GF-D8 (cell line): ENCODE measurements at places on chromosomes 6 and 20.

DNA sequence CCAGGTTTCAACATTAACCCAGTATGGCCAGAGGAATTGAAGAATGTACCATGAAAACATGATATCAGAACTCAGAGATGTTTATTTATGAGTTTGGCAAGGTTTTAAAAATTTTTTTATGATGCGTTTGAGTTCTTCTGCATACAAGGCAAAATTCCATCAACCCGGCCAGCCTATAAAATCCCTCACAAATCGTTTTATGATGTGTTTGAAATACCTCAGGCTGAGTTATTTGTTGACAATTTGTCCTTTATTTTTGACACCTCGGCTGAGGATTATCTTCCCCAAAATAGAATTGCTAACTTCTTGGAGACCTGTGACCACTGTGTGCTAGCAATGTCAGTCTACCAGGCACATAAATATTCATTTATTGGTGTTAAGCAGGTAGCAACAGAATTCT lies 91.9 kb upstream of the SLC24A3 start:
- no peak for DNase-seq

DNA sequence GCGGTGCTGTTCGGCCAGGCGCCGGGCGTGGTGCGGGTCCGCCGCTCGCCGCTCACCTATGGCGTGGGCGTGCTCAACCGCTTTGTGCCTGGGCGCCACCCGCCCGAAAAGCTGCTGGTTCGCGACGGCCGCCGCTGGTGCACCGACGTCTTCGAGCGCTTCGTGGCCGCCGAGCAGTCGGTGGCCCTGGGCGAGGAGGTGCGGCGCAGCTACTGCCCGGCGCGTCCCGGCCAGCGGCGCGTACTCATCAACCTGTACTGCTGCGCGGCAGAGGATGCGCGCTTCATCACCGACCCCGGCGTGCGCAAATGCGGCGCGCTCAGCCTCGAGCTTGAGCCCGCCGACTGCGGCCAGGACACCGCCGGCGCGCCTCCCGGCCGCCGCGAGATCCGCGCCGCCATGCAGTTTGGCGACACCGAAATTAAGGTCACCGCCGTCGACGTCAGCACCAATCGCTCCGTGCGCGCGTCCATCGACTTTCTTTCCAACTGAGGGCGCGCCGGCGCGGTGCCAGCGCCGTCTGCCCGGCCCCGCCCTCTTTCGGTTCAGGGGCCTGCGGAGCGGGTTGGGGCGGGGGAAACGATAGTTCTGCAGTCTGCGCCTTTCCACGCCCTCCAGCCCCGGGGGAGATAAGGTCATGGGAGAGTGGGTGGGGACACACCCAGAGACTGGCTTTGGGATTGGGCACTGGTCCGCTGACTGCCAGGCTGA lies 15.7 kb downstream of the ADISSP start:
- no peak for DNase-seq

DNA sequence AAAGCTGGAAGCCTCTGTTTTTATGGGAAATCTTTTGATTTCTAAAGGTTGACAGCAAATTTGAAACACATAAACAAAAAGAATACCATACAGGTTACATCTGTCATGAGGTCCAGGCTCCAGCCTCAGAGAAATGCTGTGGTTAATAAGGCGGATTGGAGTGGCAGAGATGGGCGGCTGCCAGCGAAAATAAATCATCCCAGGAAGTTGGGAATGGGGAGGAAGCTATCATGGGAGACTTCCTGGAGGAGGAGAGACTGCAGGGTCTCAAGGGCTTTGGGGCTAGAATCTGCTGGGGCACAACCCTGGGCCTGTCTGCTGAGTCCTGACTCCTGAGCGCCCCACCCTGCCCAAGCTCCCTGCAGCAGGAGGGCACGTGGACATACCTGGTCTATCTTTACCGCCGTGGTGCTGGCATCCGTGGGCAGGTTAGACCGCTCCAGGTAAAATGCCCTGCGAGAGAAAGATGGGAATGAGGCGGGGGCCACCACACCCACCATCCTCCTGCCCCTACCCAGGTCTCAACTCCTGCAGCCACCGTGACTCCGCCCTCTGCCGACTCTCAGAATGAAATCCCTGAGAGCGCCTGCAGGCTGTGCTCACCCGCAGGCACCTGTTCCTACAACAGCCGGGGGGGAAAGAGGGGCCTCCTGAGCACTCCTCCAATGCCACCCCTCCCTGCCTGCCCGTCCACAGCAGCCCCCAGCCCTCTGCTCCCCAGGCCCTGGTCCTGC lies 197.3 kb downstream of the PREX1 start:
- no peak for DNase-seq

- DNase-seq, result no peak
These were observed 395.2 kb downstream of the BCKDHB start for GRCh38 chr6:80501636-80502035.

- DNase-seq, result no peak
These were observed 19.6 kb upstream of the TRAM2 start for GRCh38 chr6:52596371-52597028.

DNA sequence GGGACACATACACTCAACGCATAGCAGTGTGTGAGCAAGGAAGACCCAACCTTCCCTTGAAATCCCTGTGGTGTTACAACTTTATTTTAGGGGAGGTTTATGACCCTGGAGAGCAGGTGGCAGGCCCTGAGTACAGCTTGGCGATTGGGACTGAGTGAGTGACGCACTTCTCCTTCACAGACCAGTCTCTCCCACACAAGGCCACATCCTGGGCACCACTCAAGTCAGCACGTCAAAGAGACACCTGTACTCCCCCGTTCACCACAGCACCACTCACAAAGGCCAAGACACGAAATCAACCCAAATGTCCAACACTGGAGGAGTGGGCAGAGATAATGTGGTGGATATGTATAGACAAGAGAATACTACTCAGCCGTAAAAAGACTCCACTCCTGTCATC lies 57.0 kb upstream of the FRMD1 start:
- no peak for DNase-seq

GRCh38 chr6:160895562-160895961 lies 96.0 kb upstream of the MAP3K4 start:
- no peak for DNase-seq

DNA sequence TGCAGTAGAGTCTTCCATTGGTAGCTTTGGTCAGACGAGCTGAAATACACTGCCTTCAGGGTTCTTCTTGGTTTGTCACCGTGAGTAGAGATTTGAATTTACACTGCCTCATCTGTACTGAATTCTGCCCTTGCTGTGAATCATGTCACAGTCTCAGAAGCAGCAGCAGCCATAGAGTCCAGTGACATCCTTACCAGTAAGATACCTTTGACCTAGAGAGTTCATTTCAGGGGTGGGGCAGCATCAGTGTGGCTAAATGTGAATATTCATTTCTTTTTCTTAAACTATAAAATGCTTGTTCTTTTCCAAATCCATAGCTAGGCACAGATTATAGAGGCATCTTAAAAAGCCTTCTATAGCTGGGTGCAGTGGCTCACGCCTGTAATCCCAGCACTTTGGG lies 150.8 kb upstream of the AKAP12 start:
- no peak for DNase-seq

DNA sequence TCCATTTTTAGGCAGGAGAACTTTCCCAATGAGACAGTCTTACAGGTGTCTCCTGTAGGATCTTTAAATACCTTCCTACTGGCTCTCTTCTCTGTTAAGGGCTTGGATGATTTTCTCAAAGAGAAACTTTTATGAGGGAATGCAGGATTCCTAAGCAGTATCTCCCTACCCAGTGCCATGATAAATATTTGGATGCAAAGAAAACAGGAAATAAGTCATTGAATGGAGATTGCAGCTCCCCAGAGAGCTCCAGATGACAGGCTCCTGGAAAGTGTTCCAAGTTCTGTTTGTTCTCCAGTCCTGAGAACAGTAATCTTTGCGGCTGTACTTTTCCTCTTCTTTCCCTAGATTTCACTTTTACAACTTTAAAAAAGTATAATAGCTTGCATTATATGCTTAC lies 2.4 kb upstream of the SCGN start:
- DNase-seq, result no peak

DNA sequence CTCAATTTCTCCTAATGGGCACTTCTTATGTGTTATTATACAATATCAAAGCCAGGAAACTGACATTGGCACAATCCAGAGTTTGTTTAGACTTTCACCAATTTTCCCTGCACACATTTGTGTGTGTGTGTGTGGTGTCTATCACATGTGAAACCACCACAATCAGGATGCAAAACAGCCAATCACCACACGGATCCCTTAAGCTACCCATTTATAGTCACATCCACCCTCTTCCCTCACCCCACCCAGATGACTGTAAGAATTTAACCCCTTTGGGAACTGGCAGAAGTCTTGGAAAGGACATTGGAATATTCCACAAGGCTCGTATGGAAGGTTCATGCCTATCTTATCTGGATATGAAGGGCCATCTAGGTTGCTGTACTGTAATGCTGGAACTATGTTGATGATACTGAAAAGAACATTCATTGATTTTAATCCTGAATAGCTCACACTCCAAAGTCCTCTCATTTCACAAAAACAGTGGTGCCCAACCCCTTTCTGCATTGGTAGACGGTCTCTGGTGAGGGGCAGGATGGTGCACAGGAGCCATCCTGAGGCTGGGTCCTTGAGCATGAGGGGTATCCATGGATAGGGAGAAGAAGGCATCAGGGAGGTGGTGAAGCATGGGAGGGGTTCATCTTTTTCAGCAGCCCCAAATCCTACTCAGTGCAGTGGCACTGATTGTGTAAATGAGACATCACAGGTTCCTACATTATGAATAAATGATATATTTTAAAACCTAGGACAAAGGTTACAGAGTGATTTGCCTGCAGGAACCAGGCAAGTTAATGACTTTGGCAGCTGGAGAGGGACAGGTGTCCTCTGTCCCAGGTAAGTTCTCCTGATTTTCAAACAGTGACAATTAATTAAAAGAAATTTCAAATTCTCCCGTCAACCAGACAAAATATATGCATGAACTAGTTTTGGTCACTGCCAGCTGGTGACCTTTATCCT lies 12.1 kb upstream of the CTCFL start:
- DNase-seq, result no peak

DNA sequence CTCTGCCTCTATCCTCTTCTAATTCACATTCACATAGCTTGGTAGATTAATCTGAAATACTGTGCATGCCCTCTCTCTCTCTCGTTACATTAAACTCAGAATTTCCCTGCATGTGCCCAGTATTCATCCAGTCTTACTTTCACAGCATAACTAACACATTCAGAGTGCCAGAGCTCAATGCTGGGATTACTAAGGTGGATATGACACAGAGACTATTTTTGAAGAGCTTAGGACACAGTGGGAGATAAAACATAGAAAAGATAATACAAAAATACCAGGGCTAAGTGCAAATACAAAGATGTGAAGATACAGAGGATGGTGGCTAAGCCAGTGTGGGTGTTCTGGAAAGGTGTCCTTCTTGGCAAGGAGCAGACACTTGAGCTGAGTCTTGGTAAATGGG lies 6.3 kb downstream of the SYNE1 start:
- DNase-seq, result no peak

- no peak for DNase-seq
These were observed 124.6 kb upstream of the ARMC2 start for GRCh38 chr6:108723594-108723993.

DNA sequence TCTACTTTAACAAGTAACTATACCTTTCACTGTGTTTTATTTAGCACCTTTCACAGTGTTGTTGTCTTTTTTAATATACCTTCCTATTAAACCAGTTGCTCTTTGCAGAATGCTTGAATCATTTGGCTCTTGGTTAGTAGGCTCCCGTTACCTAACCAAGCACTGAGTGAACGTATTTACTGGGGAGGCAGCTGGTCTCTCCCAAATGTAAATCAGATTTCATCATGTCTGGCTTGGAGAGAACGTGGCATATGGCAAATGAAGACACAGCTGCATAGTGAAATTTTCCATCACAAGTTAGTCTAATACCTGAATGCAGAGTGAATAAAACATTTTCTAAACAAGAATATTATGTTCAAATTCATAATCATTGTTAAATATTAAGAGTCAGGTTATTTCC lies 12.4 kb downstream of the HTR1E start:
- DNase-seq, result no peak

- no peak for DNase-seq
These were observed 51.6 kb upstream of the MLIP start for GRCh38 chr6:54059683-54060082.

- no peak for DNase-seq
These were observed 19.0 kb downstream of the DLL1 start for GRCh38 chr6:170271771-170272314.

DNA sequence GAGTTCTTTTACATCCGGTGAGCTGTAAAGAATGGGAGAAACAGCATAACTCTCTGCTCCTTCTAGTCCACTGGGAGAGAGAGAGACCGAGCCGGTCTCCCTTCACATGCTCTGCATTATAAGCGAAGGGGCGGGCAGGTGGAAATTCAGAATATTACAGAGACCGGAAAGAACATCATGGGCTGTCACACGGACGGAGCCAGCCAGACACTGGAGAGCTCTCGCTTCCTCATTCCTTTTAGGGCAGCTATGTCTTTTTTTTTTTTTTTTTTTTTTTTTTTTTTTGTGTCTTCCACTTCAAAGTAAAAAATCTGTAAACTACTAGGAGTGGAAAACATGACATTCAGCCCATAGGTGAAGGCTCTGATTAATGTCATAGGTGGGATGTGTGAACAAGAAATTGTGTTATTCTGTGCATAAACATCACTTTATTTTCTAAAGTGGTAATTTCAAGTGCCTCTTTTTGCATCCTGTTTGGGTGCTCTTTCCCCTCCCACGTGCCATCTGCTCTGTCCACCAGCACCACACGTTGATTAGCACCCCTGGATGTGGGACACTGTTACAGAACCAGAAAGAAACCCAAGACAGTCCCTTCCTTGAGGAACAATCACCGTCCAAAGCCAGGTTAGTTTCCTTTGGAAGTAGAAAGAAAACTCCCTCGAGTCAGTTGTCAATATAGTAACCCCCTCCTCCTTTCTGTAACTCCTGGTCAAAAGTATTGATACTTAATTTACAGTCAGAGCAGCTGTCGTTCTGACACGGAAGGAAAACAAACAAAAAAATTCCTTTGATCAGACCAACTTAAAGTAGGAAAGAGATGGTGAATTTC lies at the start of gene TAGAP:
Gene TAGAP, minus strand, starts transcription at position 93 of the 829 bp plus-strand sequence. CDS start 845 bp downstream, outside the sequence.
- peak; percentile 92 for DNase-seq

DNA sequence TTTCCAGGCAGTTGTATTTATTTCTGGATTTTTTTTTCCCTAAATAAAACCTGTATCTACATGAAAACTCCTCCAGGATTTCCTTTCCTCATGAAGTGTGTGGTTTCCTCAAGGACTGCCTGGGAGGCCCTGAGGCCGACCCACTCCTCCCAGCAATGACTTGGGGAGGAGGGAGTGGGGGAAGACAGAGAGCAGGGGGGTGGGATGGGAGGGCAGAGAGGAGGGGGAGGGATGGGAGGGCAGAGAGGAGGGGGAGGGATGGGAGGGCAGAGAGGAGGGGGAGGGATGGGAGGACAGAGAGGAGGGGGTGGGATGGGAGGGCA lies 161.8 kb upstream of the AGPAT4 start:
- DNase-seq, result no peak
